ENCODE measurements at places on chromosomes 3 and 15.

DNA sequence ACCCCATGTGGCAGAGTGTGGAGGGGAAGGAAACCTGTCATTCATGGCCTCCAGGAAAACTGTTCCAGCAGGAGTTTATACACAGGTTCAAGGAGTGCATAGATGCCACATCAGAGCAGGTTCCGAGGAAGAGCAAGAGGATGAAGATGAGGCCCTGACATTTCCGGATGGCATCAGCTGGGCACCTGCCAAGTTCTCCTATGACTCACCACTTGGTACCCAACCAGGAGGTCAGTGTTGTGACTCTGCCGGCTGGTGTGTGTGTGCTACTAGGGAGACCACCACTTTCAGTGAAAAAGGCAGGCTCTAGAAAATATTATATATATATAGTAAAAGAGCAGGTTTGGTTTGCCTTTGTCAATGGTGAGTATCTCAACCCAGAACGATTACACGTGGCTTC lies 69.3 kb downstream of the NTRK3 start:
- no peak for ATAC-seq

DNA sequence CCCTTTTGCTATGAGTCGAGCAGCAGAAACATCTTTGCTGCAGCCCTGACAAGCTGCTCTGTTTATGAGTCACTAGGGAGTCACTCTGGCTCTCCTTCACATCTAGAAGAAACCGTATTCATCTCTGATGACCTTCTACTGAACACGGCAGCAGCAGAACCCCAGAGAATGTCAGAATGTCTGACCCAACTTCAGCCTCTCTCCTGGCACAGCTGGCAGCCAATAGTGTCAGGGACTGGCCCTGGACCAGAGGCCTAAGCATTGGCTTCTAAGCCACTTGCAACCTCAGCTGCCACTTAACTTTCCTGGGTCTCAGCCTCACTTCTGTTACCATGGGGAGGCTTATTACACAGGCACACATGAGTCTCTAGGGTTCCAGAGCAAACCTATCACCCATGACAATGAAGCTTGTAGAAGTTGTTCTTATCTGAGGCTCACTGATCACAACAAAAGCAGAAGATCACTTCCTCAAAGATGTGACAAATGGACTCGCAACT lies 184.1 kb upstream of the TLE3 start:
- peak; percentile 94 for ATAC-seq

DNA sequence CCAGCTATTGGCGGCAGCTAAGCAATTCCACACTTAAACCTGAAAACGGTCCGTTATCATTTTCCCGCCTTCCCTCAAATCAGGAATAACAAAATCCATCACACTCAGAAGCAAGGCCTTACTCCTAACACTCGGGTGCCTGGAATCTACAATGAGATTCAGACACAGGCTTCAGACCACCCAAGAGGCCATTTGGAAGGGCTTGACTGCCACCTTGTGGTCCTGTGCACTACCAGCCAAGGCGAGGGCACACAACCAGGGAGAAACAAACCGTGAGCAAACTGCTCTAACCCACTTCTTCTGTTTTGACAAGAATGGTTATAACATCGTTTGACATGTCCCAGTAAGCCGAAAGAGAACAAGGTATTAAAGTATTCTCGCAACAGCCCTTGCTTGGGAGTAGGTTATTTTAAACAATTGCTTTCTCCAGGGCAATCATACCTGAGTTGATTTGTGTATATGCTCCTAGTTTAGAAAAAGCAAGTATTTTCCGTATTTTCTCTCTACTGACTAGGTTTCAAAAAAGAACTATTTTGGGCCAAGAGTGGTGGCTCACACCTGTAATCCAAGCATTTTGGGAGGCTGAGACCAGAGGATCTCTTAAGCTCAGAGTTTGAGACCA lies 40.1 kb upstream of the TAFA4 start:
- peak; percentile 63 for ATAC-seq

GRCh38 chr3:135085652-135086436 lies 290.8 kb downstream of the EPHB1 start:
- no peak for ATAC-seq

DNA sequence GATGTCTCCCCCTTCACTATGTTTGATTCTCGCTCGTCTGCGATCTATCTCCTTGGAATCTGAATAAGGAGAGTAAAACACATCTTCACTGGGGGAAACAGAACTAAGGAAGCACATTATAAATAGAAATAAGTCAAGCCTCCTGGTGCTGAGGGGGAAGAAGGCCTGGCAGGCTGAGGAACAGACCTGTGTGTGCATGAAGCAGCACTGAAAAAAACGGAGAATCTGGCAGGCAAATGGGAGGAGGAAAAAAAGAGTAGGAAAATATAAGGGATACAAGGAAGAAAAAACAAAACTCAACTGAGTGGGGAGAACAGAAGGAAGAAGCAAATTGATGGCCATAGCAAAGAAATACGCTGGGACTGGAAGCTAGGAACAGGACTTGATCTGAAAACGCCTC lies 25.7 kb downstream of the PARP16 start:
- ATAC-seq: no peak

- no peak for ATAC-seq
Measured at GRCh38 chr15:33378866-33379480, 68.2 kb downstream of the RYR3 start.

- ATAC-seq: no peak
Measured at GRCh38 chr3:99087277-99087676, 185.8 kb upstream of the DCBLD2 start.

GRCh38 chr15:76098685-76099084 lies 38.9 kb downstream of the TMEM266 start:
- no peak for ATAC-seq

DNA sequence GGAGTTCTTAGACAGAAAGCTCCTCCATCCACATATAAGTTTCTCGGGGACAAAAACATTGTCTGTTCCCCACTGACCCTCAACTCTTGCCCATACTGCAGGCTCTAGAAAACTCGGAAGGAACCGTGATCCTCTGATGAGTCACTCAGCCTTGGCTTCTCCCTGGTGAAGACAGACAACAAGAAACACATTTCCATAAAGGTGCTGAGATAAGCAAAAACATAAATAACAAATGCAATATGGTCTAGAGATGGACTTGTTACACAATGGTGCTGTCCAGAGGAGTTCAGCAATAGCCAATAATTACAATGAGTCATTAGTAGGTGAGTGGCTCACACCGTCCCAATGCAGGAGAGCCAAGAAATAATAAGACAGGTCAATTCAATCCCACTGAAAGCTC lies 43.7 kb downstream of the MAGI1 start:
- no peak for ATAC-seq

GRCh38 chr15:92243227-92243626 lies 150.5 kb upstream of the ST8SIA2 start:
- ATAC-seq: no peak

- ATAC-seq: peak; percentile 96
Measured at GRCh38 chr15:81865850-81866537, 179.8 kb downstream of the MEX3B start.

- ATAC-seq: no peak
Measured at GRCh38 chr3:176799675-176800074, 397.6 kb downstream of the TBL1XR1 start.

GRCh38 chr15:22895465-22896190 lies 57.2 kb downstream of the NIPA2 start:
- ATAC-seq: peak; percentile 53

- ATAC-seq: no peak
Measured at GRCh38 chr3:127197300-127198189, 4.6 kb downstream of the PRR23E start.

GRCh38 chr15:83065431-83065830 lies 1.6 kb downstream of the BTBD1 start:
- no peak for ATAC-seq

GRCh38 chr3:127680146-127680661 lies 7.5 kb downstream of the ABTB1 start:
- ATAC-seq: no peak

DNA sequence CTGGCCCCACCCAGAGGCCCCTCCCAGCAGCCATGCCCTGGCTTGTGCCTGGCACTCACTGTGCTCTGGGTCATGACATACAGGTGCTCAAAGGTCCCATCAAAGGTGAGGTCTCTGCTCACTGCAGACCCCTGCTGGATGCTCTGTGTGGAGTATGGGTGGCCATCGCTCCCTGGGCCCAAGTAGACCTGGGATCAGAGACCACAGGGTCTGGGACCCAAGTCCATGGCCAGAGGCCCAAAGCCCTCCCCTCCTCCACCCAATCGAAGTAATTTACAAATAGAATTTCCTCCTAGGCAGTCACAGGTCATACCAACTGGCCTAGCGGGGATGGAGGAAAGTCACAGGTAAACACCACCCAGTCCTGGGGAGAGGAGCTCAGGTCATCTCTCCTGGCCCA lies 7.6 kb downstream of the PLXNB1 start:
- ATAC-seq: no peak

GRCh38 chr3:40739971-40740370 lies 215.2 kb downstream of the ZNF621 start:
- ATAC-seq: no peak

GRCh38 chr3:155492841-155493240 lies 199.4 kb upstream of the STRIT1 start:
- ATAC-seq: no peak

DNA sequence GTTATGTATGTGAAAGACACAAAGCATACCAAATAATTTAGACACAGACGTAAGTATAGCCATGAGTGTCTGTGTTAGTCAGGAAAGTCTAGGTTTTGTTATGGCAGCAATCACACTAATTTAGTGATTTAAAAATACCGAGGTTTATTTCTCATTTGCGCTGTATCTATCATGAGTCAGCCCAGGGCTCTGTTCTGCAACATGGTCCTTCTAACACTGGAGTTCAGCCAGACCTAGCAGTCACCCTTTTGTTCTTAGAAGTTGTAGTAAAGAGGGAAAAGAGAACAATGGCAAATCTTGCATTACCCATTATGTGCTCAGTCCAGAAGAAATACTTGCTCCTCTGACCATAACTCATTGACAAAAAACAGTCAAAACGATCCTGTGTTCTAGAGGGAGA lies 311.5 kb downstream of the NLGN1 start:
- ATAC-seq: no peak

GRCh38 chr3:80338366-80338765 lies 570.6 kb upstream of the ROBO1 start:
- ATAC-seq: no peak

DNA sequence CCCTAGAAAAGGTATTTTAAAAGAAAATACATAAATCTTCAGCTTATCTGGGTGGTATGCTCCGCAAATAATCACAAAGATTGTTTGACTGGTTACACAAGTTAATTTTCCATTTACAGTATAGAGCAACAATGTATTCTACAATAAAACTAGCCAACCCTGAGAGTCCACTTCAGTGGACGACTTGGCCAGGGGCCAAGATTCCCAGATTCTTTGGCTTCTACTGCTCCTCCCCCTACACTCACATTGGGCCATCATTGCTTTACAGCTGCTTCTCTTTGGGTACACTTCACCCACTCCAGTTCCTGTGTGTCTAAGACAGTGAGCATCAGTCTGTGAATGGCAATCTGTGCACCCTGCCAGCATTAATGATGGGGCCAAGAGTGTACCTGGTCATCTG lies 17.2 kb upstream of the PRICKLE2 start:
- ATAC-seq: no peak

GRCh38 chr15:101580431-101580830 lies 71.8 kb downstream of the TM2D3 start:
- no peak for ATAC-seq

DNA sequence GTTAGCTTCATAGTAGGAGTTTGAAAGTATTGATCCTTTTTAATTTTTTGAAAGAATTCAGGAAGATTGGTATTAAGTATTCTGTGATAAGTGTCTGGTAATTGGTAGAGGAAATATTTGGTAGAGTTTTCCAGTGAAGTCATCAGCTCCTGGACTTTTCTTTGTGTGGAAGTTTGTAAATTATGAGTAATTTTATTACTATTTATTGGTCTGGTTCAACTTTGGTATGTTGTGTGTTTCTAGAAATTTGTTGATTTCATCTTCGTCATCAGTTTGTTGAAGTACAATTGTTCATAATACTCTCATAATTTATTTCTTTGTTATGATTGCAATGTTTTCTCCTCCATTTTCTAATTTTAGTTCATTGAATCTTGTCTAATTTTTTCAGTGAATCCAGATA lies 832.0 kb downstream of the OTOL1 start:
- no peak for ATAC-seq

GRCh38 chr3:124491098-124491497 lies 239.2 kb upstream of the UMPS start:
- ATAC-seq: no peak

DNA sequence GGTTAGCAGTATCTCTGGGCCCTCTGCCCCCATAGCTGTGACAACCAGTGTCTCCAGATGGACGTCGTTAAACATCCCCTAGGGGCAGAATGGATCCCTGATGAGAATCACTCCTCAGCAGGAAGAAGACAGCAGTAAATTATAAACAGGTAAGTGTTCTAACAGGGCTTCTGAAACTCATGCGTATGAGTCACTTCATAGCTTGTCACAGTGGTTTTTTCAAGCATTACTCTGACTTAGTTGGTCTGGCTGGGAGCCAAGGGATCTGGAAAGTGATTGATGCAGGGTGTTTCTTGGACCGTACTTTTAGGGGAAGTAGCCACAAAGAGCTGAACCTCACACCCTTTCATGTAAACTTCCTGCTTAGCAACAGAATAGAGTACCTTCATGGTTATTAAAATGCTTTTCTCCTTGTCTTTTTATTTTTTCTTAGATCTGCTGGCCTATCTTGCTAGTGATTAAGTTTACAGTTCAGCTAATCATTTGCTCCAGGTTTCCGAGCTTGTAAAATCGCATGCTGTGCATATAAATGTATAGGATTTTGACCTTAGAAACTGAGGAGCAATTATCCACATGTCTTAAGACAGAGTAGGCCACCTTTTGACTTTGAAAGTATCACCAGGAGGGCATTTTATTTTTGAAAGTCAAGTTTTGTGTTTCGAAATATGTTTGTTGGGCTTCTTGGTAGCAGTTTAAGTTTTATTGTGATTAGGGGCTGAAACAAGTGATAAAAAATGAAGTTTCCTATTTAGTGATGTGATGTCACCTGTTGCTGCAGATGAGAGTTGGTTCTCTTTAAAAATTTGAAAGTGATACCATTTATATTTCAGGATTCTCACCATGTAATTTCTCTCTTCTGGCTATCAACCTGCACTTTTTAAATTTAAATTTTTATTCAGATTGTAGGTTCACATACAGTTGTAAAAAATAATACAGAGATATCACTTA lies 333.9 kb downstream of the PTPRG start:
- peak; percentile 93 for ATAC-seq

DNA sequence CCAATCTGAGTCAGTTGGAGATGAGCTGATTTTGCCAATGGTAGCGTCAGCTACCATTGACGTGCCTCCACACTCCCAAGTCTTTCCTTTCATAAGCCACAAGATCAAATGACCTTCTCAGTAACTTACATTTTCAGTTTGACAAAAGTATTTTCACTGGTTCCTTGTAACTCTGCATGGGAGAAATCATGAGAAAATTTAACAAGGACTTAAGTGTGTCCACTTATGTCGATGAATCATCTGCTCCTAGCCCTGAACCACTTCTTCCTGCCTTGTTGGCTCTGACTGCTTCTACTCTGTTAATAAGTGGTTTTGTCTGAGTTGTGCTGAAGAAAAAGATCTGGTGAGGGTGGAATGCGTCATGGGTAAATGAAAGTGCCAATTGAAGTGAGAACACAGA lies 101.2 kb downstream of the NFKBIZ start:
- peak; percentile 83 for ATAC-seq

DNA sequence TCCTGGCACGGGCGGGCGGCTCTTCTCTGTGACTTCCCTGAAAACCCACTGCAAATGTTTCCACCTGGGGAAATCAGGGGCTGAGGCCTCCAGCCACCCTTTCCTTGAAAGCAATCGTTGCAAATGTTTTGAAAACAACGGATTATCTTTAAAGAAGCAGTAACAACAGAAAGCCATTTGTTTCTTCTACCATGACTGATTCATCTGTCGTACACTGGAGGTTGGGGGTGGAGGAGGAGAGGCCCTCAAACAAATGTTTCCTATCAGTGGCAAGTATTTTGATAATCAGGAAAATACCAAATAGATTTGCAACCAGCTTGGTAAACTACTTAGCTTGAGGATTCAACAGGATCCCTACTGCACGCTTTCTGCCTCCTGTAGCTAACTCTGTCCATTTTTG lies 114.9 kb downstream of the PDZRN3 start:
- ATAC-seq: no peak

Measured in stimulated activated memory B cell treated with anti-CD40 and anti-IgM and Interleukin-4, amounts not matched to agents 10 μg/mL and 1 μg/mL and 100 μg/mL, for 72 hours (primary cell).